ENCODE measurements at places on chromosomes 4 and X.

- no peak for DNase-seq
These were observed 41.3 kb upstream of the ATP6AP2 start for GRCh38 chrX:40539214-40540142.

DNA sequence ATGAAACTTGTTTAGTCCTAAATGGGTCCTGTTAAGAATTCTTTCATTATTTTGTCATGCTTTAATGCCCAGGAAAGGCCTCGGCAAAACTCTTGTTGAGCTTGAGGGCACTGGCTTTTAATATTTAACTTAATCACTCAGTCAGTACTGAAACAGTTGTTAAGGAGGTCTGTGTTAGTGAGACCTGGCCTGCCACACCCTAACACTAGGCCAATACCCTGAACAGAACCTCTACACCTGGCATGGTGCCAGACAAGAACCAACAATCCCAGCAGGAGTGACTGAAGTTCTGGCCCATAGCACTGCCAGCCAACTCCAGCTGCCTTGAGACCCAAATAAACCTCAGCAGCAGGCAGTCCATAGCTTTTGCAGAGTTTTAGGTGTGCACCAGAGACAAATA, 85.7 kb upstream of the ITM2A start:
- peak; percentile 31 for DNase-seq

GRCh38 chr4:119977076-119977940, 89.3 kb downstream of the MAD2L1 start:
- no peak for DNase-seq

GRCh38 chrX:41314881-41315280, 19.1 kb upstream of the DDX3X start:
- no peak for DNase-seq

DNA sequence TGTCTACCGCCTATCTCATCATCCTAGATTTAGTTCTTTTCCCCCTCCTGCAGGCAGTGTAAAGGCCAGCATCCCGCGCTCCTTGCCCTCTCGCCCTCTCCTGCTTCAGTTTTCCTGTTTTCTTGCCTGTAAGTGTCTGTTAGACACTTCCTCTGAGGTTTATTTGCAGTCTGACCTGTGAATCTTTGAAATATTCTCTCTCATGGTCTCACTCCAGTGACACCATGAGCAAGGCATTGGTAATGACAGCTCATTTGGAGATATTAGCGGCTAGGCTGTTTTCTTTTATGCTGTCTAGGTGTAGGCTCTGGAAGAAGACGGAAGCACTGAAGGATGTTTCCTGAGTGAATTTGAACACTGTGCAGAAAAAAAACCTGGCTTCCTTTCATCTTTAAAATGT, 179.6 kb downstream of the KDR start:
- DNase-seq, result no peak
